ENCODE measurements at places on chromosomes 7 and 10. TPM values are rescaled to one million over a fixed set of nuclear protein-coding genes. Genes with fewer than 3 reads are reported as not detected.
A peak's percentile ranks its signal among the peaks of the same experiment; 100 is the strongest.

GRCh38 chr10:112672706-112673105, 225.7 kb downstream of the VTI1A start:
- no peak overlapping the region for H3K4me3 ChIP-seq
- H3K27ac ChIP-seq, result no peak overlapping the region
- no peaks in the 10 kb centered on the region for H3K27me3 ChIP-seq
- DNase-seq, result no peak
- peaks cover 10% of the 10 kb centered on the region for H3K4me1 ChIP-seq

Gene ZNF479
- total RNA-seq, result not detected

Gene SNX10
- 9.9 TPM for total RNA-seq

Gene PLCE1
- total RNA-seq, result 0.06 TPM

DNA sequence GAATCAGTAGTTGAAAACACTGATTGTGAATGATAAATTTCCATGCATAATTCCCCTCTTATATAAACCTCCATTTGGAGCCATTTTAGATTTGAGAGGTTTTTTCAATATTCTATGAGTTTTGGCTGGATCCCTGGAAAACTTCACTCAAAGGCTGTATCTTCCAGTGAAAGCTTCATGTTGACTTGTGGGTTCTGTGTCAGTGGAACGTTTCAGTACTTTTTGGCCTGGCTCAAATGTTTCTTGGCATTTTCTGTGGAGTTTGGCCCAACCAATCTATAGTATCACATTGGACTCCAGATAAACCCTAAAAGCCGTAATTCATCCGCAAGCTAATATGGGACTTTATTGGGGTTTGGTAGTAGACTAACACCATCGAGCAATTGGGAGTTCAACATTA, 172.6 kb upstream of the PRPS1L1 start:
- no peak overlapping the region for H3K27ac ChIP-seq
- H3K27me3 ChIP-seq, result no peaks in the 10 kb centered on the region
- H3K4me1 ChIP-seq, result no peaks in the 10 kb centered on the region
- H3K4me3 ChIP-seq, result no peak overlapping the region

Gene TCF7L2
- 67.3 TPM for total RNA-seq

DNA sequence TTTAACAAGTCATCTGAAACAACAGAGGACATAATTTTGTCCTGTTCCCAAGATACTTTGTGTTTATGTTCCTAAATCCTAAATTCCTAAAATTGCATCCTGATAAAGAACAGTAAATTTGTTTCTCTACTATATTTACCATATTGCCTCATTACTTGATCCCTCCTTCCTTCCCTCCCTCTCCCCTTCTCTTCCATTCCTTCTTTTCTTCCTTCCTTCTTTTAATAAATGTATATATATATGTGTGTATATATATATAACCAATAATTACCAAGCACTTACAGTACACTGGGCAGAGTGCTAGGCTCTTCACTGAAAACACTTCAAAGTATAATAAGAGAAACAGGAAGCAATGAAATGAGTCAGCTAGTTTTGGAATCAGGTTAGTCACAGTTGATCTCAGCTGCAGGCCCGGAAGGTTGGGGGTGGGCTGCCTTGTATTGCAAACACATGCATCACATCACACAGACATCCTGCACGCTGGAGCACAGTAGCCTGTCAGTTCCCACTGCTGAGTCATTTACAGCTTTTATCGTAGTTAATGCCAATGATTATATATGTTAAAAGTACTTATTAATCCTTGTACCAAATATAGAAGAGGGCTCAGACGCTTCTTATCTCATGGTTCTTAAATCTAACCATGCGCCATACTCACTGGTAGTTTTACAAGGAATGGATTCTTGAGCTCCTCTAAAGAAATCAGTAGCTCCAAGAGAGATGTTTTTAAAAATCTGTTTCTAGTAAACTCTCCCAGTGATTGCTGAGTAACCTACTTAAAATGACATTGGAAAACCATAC, 551.7 kb downstream of the GRM8 start:
- H3K27ac ChIP-seq, result no peak overlapping the region
- no peaks in the 10 kb centered on the region for H3K36me3 ChIP-seq
- no peaks in the 10 kb centered on the region for H3K27me3 ChIP-seq
- H3K4me1 ChIP-seq, result no peaks in the 10 kb centered on the region

DNA sequence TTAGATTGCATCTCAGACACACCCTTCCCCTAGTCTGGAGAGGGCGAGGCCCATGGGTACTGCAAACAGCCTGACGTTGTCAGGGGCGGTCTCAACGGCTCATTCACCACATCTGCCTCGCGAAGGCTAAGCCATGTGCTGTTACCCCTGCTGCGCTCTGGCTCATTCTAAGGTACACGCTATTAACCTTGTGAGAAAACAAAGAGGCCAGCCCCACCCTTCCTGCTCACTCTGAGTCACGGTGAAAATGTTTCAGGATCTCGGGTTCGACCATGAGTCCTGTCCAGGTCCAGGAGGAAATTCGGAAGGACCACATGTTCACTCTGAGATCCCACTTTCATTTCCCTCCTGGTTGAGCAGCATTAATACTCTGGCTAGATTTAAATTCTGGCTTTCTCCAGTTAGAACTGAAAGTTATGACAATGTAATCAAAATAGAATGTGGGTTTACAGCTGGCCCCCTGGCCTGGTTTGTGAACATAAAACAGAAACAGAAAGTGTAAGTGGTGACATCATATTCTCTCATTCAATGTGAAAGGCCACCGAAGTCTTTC, 55.2 kb downstream of the EGFR start:
- H3K36me3 ChIP-seq, result no peaks in the 10 kb centered on the region
- no peak overlapping the region for H3K27ac ChIP-seq
- H3K4me1 ChIP-seq, result peaks cover under 1% of the 10 kb centered on the region
- peak; percentile 43 for DNase-seq

DNA sequence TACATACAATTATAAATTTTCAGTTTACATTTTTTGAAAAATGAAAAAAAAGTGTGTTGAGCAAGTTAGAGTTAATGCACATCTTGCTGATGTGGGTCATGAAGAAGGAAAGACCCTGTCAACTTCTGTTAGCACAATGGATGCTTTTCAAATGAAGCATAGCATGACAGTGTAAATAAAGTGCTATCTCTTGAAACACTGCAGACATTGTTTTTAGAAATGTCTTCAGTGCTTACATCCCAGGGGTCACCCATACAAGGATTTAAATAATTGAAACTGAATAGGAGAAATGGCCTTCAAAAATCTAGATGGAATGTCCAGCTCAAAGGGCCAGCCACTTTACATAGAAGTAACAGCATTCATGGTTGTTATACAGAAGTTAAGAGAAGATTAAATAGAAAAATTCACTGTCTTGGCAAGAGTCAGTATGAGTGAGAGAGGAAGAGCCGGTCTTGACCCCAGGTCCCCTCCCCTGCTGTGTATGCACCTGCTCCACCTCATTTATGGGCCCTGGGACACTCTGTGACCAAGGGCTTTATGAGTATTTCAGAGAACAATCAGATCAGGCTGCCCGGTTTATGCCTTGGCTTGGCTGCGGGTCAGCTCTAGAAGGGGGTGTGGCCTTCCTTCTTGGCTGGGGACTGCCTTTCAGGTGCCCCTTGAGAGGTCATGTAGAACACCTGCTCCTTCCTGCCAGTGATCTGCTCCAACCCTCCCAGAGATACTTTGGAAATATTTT, 237.7 kb upstream of the TMEM72 start:
- no peak overlapping the region for H3K27ac ChIP-seq
- no peak for DNase-seq
- H3K36me3 ChIP-seq, result no peaks in the 10 kb centered on the region
- no peaks in the 10 kb centered on the region for H3K27me3 ChIP-seq

Gene APBB1IP
- total RNA-seq, result not detected

Gene NPY4R
- not detected for total RNA-seq

Gene ZNF488
- 7.7 TPM for total RNA-seq

- H3K27me3 ChIP-seq, result no peaks in the 10 kb centered on the region
- H3K4me1 ChIP-seq, result no peaks in the 10 kb centered on the region
- H3K36me3 ChIP-seq, result peaks cover 4% of the 10 kb centered on the region
Measured at GRCh38 chr7:131004371-131004770, 270.4 kb upstream of the KLF14 start.

GRCh38 chr7:122304319-122304975, at the start of gene FEZF1:
Gene FEZF1 (minus strand): TSS chr7:122304750. CDS start chr7:122304437, 313 bp downstream.
- H3K4me1 ChIP-seq, result peaks cover 23% of the 10 kb centered on the region
- peaks cover 51% of the 10 kb centered on the region for H3K27me3 ChIP-seq
- peak within 1 kb of the TSS; percentile 81 for H3K4me3 ChIP-seq
- H3K36me3 ChIP-seq, result no peaks in the 10 kb centered on the region
- DNase-seq, result no peak
- no peak within 1 kb of the TSS for H3K27ac ChIP-seq

DNA sequence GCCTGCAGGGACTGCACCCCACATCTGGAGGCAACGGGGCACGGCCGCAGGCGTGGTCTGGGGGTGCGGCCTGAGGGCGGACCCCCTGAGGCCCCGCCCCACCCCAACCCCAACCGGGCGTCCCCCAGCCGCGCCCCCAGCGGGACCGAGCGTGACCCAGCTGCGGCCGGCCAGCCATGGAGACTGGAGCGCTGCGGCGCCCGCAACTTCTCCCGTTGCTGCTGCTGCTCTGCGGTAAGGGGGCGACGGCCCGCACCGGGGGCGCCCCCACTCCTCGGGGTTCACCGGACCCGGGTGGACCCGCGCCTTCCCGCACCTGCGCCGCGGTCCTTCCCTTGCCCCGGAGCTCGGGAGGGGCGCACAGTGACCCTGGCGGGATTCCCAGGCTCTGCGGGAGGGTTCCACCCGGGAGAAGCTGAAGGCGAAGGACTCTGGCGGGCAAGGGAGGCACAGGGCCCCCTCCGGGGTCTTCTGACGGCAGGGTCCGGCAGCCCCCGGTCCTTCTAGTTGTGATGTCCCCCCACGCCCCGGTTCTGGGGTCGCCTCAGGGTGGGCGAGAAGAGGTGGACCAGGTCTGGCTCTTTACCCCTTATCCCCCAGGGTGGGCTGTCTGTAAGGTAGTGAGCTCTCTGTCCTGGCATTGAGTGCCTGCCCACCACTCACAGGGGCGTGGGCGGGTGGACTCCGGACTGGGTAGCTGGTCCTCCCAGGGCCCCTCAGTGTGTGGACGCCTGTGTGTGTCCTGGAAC, at the start of gene RAMP3:
Gene RAMP3, plus strand, starts transcription at position 139 of the 749 bp plus-strand sequence. Its CDS starts 38 bp downstream, at position 177.
- H3K36me3 ChIP-seq, result no peaks in the 10 kb centered on the region
- peaks cover 5% of the 10 kb centered on the region for H3K4me1 ChIP-seq
- no peak for DNase-seq
- H3K27ac ChIP-seq, result no peak within 1 kb of the TSS
- H3K27me3 ChIP-seq, result peaks cover 24% of the 10 kb centered on the region

Gene LSM8
- total RNA-seq, result 41.8 TPM

DNA sequence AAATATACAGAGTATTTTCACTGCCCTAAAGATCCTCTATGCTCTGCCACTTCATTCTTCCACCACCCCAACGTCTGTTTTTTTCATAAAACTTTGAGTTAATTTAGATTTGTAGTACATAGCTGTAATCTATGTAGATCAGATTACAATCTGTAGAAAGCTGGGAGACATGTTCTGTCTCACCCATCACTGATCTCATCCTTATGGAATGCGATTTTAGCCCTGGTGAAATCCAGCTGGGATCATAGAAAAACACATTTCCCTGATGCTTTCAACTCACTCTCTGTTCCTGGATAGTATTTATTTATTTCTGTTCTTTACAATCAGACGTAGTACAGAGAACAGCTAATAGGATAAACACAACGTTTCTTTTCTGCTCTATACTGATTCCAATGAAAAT, 521.0 kb downstream of the KIF20B start:
- no peak overlapping the region for H3K27ac ChIP-seq
- H3K27me3 ChIP-seq, result no peaks in the 10 kb centered on the region
- DNase-seq, result no peak
- no peak overlapping the region for H3K4me3 ChIP-seq
- no peaks in the 10 kb centered on the region for H3K36me3 ChIP-seq
- no peaks in the 10 kb centered on the region for H3K4me1 ChIP-seq

Measured in H1 (cell line).